ENCODE measurements at places on chromosomes 6 and 20. TPM values are rescaled to one million over a fixed set of nuclear protein-coding genes. Genes with fewer than 3 reads are reported as not detected.
A peak's percentile ranks its signal among the peaks of the same experiment; 100 is the strongest.

DNA sequence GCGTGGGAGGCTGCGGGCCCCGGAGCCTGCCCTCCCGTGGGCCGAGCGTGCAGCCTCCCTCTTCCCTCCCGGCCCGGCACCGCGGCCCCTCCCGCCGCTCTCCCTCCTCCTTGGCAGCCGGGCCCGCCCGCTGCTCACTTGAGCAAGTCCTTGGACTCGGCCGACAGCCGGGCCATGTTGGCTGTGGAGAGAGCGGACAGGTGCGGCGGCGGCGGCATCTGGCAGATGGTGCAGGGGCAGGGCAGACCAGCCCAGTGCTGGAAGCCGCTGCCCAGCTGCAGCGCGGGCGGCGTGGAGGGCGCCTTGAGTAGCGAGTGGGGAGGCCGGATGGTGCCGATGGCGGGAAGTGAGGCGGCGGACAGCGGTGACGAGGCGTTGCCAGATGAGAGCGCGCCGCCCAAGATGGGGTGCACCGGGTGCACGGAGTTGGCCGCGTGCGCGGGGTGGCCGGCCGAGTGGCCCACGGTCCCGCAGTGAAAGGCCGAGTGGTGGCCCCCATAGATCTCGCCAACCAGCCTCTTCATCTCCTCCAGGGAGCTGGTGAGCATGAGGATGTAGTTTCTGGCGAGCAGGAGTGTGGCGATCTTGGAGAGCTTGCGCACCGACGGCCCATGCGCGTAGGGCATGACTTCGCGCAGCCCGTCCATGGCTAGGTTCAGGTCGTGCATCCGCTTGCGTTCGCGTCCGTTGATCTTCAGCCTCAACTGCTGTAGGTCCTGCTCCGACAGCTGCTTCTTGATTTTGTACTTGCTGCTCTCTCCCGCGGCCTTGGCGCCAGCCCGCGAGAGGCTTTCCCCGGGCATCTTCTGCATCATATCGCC, 766 bp downstream of the OLIG3 start:
- DNase-seq: no peak

DNA sequence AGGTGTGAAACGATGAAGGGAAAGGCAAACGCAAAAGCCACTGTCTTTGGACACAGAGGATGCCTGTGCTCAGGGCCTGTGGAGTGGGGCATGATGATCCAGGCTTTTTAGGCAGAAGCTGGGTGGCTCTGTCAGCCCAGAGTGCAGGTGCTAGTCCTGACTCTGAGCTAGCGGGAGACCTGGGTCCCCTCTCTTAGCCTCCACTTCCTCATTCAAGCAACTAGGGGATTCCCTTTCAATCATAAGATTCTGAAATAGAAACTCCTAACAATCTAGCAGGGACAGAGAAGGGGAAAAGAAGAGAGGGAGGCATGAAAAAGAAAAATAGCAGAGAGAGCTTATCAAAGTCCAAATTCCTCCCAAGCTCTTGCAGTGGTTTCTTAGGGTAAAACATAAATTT, 7.6 kb upstream of the HIVEP2 start:
- DNase-seq: no peak

GRCh38 chr20:21241406-21241805, 61.7 kb upstream of the XRN2 start:
- DNase-seq: no peak

DNA sequence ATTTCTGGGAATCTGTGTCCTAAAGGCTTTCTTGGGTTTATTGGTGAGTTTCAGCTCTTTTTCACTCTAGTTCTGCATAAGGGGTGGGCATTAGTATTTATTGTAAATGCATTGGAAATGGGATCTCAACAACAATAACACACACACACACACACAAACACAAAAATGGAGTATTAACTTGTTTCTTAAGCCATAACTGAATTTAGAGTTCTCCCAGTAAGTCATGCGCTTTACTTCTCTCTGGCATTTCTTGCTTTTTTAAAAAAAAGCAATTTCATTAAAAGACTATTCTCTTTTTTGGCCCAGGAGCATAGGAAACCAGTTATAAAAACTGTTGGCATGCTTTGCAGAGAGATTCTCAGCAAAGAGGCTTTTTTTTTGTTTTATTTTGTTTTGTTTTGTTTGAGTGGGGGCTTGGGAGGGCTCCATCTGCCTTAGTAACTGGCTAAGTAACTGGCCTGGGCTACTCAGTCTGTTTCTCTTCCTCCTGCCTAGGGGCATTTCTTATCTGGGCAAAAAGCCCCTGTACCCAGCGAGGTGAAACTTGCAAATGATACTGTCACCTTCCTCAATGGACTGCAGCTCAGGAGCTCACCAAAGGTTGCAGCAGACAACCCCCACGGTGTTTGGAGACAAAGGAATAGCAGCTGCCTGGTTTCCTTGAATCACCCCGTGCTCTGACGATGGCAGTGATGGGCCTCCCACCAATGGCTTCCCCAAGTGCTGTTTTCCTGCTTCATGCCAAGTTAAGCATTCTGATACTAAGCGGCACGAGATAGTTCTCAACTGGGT, 128.5 kb downstream of the BCAS1 start:
- no peak for DNase-seq

GRCh38 chr20:35601990-35602389, 13.6 kb upstream of the SPAG4 start:
- no peak for DNase-seq

- DNase-seq: no peak
Observed at GRCh38 chr6:156557911-156558259, 219.3 kb upstream of the ARID1B start.

DNA sequence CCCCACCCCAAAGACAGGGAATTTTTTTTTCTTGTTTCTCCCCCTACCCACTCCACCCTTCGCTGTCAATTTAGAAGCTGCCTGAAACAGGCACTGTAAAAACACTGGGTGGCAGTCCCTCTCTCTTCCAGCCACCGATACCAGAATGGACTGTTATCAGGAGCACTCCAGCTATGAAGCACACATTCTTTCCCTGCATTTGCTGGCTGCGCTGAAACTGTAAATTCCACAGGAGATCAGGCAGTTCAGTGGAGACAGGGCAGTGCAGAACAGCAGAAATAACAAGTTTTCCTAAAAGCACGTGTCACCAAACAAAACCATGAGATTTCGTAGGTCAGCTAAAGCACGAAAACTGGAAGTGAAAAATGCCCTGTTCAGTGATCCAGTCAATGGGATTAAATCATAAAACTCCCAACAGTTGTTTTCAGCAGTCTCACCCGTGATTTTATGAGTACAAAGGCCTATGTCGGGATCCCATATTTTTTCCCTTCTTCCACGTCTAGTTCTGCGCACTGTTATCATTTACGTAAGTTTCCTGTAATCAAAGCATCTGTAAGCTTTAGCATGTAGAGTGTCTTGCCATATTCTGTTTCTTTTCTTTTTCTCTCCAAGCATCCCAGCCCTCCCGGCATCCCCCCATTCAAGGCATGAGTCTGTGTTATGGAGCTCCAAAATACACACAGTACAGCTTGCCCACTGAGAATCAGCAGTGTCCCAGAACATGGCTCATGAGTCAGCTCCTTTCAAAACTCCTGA, 359.9 kb upstream of the EPHA7 start:
- no peak for DNase-seq

GRCh38 chr20:18263723-18264122, 24.6 kb upstream of the ZNF133 start:
- no peak for DNase-seq

DNA sequence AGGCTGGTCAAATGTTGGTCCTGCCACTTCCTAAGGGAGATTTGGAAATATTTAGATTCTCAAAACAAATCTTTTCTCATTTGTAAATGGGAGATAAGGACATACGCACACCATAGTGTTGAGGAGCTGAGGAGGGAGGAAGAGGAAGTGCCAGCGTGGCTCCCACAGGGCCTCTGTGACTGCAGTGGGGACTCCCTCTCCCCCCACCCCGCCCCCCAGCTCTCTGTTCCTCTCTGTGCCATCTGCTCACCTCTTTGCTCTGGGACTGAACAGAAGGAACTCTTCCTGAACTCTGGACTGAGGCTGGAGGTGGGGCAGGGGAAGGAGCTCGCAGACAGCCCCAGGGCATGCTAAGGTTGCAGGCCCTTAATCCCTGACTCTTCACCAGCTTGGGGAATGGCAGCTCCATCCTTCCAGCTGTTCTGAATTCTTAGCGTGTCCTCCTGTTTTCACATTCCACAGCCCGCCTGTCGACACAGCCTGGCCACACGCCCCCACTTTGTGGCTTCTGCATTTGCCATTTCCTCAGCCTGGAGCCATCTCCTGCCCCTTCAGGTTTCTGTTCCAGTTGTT, 11.4 kb downstream of the DDX27 start:
- no peak for DNase-seq

- no peak for DNase-seq
Observed at GRCh38 chr6:113412589-113413357, 444.4 kb upstream of the MARCKS start.

DNA sequence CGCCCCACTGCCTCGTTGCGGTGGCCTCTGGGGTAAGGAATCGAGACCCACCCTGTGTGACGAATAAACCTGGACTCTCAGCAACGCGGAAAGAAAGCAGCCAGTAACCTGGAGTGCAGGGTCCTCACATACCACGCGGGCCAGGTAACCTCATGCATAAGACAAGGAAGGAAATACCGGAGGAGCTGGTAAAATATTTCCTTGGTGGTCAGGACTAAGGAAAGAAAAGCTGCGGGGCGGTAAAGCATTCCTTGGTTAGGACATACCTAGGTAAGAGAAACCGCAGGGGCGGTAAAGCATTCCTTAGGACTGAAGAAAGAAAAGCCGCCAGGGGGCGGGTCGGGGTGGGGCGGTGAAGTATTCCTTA, 80.7 kb downstream of the SYTL3 start:
- DNase-seq: no peak

- no peak for DNase-seq
Observed at GRCh38 chr6:155936127-155936526, 480.5 kb upstream of the NOX3 start.

GRCh38 chr20:32127347-32127746, 17.8 kb downstream of the TM9SF4 start:
- DNase-seq: no peak

- DNase-seq: peak; percentile 34
Observed at GRCh38 chr20:43942667-43943285, 28.1 kb downstream of the TOX2 start.

- no peak for DNase-seq
Observed at GRCh38 chr6:56022678-56023077, 147.3 kb upstream of the BMP5 start.

- DNase-seq: no peak
Observed at GRCh38 chr6:42131531-42131930, 10.9 kb downstream of the C6orf132 start.

PTCHD4 gene
- total RNA-seq: not detected

UNC93A gene
- not detected for total RNA-seq

MBOAT1 gene
- 12.5 TPM for total RNA-seq

OPRL1 gene
- total RNA-seq: 0.44 TPM

FOXA2 gene
- not detected for total RNA-seq

TMEM244 gene
- 0.44 TPM for total RNA-seq

Measured in CD8-positive, alpha-beta memory T cell (primary cell).